ENCODE measurements at places on chromosomes 16 and 17.

- no peak for DNase-seq
These were observed 225.9 kb upstream of the XYLT1 start for GRCh38 chr16:17696616-17697015.

DNA sequence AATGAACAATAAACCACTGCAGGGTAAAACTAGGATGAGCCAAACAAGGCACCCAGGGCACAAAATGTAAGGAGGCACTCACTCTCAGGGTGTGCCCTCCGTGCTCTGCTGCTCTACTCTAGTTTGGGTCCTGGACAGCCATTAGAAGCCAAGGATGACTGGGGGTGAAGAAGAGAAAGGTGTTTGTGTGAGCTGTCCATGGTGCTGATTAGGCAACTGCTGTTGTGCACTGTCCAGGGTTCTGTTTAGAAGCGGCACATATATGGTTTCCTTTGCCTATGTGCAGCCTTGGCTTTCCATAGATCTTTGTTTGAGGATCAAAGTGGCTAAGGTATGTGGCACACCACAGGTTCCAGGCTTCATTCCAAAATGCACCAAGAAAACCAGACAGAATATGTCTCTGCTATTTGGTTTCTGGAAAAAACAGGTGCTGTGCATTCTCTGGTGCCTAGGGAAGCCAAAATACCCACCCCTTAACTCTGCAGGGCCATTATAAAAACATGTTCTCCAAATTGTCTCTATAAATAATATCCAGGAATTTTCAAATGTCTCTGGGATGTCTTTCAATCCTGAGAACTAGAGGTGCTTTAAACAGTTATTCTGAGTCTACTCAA, 123.5 kb downstream of the CBLN1 start:
- peak; percentile 68 for DNase-seq

DNA sequence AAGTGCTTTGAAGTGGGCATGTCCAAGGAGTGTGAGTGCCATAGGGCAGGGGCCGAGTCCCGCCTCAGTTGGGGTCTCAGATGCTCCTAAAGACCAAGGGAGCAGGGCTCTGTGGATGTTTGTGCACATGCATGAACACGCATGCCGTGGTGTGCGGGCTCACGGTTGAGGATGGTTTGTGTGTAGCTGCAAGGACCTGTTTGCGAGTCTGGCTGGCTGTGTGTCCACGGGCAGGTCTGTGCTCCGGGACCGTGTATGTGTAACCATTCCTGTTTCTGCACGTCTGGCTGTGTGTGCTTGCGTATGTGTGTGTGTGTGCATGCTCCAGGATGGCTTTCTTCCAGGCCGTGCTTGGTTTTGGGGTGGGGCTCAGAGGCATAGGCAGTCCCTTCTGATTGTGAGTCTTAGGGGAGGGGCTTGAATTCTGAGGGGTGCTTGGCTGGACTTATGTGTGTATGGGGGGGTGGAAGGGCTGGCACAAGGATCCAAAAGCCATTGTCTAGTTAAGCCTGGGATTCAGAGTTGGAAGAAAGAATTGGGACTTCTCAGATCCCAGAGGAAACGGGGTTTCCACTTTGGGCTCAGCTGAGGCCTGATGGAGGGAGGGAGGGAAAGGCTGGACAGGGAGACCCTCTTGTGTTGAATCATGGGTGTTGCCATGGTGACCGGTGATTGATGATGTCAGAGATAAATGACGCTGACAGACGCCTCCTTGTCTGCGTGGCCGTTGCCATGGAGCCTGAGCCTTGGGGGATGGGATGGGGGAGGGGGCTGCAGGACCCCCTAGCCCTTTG, 14.4 kb downstream of the GJD3 start:
- peak; percentile 66 for DNase-seq

GRCh38 chr16:704552-705380, 835 bp downstream of the FBXL16 start:
- no peak for DNase-seq

DNA sequence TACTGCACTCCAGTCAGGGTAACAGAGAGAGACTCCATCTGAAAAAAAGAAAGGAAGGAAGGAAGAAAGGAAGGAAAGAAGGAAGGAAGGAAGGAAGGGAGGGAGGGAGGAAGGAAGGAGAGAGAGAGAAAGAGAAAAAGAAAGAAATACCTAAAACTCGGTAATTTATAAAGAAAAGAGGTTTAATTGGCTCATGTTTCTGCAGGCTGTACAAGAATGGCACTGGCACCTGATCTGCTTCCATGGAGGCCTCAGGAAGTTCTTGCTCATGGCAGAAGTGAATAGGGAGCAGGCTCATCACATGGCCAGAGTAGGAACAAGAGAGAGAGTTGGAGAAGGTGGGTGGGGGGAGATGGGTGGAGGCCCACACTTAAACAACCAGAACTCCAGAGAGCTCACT, 215.2 kb upstream of the IRX3 start:
- DNase-seq = no peak

DNA sequence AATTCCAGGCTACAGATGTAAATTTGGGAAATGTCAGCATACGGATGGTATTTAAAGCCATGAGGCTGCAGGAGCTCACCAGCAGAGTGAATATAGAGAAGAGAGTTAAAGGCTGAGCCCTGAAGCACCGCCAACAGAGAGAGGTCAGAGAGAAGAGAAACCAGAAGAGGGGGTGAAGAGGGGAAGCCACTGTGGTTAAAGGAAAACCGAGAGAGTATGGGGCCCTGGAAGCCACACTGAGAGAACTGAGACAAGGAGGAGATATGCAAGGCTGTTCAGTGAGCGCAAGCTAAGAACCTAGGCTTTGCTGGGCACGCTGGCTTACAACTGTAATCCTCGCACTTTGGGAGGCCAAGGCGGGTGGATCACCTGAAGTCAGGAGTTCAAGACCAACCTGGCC, 24.6 kb downstream of the COPRS start:
- peak; percentile 61 for DNase-seq

- DNase-seq = no peak
These were observed 2.0 kb downstream of the USP36 start for GRCh38 chr17:78838574-78839005.

- no peak for DNase-seq
These were observed 44.1 kb upstream of the MYH10 start for GRCh38 chr17:8674344-8675305.

- DNase-seq = peak; percentile 76
These were observed 36.5 kb downstream of the CYTH1 start for GRCh38 chr17:78745407-78746088.

- DNase-seq = no peak
These were observed 260.5 kb downstream of the CBLN1 start for GRCh38 chr16:49021136-49021535.

GRCh38 chr16:57620335-57621231, 7.8 kb upstream of the ADGRG1 start:
- no peak for DNase-seq

DNA sequence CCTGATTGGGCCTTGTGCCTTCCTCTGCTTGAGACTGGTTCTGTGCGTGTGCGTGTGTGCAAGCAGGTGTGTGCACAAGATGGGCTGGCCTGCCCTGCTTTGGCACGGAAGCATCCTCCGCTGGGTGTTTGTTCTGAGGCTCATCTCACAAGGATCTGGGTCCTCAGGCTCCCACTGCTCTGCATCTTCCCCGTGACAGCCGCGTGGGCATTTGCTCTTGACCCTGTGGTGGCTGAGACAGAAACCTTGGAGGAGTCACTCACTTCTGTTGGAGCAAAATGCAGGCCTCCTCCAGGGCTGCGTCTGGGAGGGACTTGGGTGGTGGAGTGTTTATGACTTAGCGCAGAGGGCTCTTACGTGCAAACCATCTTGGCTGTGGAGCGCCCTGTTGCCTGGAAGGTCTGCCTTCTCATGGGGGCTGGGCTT, 119.2 kb downstream of the RPTOR start:
- DNase-seq = no peak

DNA sequence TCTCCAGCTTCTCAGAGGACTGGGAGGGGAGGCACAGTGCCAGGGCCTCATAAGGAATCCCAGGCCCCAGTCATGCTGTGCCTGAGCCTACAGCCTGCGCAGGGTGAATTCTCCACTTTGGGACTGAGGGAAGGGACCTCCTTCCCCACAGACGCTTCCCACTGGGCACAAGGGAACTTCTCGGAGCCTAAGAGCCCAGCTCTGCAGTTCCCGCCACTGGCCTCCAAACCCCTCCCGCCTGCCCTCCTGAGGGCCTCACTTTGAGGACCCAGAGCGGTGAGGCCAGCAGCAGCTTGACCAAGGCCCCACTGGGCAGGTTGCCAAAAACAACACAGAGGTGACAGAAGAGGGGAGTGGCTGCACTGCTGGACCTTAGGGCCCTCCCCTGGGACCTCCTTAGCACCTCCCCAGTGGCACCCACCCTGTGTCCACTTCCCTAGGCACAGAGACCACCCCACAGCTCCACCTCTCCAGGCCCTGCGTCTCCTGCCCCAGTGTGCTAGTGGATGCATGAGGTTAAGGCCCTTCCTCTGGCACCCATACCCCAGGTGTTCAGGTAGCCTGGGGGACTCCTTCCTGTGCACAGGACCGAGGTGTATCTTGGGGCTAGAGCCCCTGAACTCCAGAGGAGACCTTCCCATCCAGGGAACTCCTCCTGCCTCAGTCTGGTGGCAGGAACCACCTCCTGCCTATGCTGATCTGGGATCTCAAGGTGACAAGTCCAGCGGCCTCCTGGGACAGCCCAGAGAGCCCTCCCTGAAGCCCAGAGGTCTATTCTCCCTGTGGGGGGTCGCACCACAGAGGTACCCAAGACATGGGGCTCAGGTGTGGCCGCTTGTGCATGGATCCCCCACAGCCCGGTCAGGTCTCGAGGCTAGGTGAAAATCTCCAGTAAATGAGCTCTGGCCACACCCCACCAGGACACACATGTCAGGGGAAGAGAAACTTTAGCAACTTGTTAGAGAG, 3.4 kb downstream of the CASKIN2 start:
- DNase-seq = no peak

DNA sequence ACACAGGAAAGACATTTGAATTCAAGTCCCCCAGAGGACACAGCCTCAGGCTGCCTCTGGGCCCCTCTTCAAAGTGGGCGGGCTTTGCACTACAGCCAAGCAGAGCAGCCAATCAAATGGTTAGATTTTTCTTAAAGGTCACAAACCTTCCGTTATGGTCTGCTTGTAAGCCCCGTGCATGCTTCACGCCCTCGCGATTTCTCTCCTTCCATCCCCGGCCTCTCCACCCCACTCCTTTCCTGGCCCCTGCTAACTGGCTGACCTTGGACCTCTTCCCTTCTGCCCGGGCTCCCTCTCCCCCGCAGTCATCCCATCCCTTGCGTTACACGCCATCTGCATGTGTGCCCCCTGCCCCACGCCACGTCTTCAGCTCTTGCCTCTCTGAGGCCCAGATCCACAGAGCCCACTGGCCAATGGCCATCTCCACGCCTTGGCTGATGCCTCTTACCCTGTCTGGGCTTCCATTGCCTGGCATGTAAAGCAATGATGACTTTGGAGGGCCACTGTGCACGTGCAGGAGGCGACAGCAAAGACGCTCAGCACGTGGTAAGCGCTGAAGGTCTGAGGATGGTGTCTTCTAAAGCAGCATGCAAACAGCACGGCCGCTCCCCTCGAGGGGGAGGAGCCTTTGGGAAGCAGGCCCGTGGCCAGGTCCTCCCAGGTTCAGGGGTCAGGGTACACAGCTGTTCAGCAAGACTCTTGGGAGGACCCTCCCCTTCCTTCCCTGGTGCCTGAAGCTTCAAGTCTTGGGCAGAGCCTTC, 86.8 kb downstream of the ZDHHC7 start:
- no peak for DNase-seq

GRCh38 chr16:21033704-21034103, 116.9 kb downstream of the DNAH3 start:
- no peak for DNase-seq

- no peak for DNase-seq
These were observed 47.5 kb downstream of the N4BP1 start for GRCh38 chr16:48562475-48562874.

GRCh38 chr17:71432378-71433315, 688.2 kb upstream of the SOX9 start:
- no peak for DNase-seq

DNA sequence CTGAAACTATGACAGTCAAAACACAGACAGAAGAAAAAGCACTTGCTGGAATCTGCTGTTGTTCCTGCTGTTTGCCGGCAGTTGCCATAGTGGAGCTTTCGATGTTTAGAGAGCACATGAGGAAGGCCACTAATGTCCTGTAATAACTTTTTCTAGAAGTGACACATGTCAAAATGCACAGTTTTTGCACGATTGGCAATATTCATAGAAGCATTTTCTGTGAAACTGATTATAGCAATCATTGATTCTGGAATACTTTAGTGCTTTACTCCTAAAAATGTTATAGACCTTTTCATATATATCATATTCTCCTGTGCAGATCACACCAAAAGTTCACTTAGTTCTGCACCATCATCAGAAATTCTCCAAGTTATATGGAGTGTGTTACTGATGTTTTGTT, 407.0 kb upstream of the SOX9 start:
- DNase-seq = no peak

DNA sequence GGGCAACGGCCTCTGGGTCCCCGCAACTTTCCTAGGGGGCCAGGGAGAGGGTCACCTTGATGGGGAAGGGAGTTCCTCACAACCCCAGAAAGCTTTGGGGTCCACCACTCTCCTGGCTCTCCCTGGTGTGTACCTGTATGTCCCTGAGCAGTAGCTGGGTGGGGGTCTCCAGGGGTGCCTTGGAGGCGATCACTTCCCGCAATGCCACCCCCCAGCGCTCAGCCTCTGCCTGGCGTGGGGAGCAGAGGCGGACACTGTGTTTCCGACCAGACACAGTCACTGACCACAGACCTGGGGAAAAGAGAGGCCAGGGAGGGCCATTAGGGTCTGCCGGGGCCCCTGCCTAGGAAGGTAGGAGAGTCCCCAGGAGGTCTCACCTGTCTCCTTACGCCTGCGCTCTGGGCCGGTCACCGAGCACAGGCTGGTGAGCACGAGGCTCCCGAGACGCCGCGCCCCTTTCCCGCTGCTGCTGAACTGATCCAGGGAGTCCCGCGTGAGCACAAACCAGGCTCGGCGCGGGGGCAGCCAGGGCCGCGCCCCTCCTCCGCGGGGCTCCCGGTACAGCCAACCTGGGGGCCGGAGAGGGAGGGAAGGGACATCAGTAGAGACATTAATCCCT, 3.4 kb downstream of the PLEKHH3 start:
- no peak for DNase-seq

Data from hematopoietic multipotent progenitor cell treated with erythropoietin and hydrocortisone succinate and interleukin-3 and kit ligand, for 4 days (in vitro differentiated cells).